Activated CD8-positive, alpha-beta memory T cell treated with anti-CD3 and anti-CD28 coated beads for 1 hour (primary cell): ENCODE measurements at places on chromosomes 6 and 20.

- DNase-seq = no peak
Observed at GRCh38 chr20:38320221-38320620, 16.3 kb downstream of the BPI start.

DNA sequence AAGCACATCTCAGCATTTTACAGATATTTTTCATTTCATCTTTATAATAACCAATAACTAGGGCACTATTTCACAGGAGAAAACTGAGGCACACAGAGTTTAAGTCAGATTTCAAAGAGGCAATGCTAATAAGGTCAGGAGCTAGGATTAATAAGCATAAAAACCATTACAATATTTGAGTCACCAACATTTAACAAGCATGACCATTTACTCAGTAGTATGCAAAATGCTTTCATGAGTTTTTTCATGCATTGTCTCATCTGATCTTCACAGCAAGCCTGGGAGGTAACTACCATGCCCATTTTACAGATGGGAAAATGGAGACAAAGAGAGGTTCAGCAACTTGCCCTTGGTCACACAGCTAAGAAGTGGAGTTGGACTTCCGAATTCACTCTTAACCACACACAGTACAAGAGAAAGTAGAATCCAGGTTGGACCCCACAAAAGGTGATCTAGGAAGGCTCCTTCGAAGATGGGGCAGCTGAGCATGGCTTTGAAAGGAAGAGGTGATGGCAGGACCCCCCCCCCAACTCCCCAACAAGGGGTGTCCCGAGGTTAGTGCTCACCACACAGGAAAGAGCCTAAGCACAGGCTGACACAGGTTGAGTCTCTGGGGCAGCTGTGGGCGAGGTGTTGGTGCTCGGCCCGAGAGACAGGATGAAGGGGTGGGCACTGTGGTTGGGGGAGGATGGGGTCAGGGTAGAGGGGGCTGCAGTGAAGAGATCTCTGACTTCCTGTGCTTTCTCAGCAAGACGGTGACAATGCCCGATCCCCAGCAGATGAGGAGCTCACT lies 108.8 kb downstream of the PREX1 start:
- no peak for DNase-seq

DNA sequence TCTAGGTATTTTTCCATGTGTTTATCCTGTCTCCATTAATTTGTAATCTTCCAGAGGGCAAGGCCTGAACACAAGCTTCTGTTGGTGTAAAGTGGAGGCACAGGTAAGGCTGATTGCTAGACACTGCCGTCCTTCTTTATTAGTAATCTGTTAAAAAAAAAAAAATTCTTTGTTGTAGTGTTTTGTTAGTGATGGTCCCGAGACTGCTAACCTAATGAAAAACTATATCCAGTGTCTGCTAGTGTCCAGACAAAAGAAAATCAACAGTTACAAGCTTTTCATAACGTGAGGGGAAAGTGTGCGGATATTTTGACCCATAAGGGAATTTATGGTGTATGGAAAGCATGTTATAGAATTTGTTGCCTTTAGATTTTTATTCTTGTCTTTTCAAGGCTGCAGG lies 4.2 kb upstream of the HIVEP1 start:
- DNase-seq = no peak

- no peak for DNase-seq
Observed at GRCh38 chr20:34557936-34558319, 590 bp upstream of the MAP1LC3A start.

GRCh38 chr6:84263557-84263956 lies 36.1 kb upstream of the CEP162 start:
- no peak for DNase-seq

DNA sequence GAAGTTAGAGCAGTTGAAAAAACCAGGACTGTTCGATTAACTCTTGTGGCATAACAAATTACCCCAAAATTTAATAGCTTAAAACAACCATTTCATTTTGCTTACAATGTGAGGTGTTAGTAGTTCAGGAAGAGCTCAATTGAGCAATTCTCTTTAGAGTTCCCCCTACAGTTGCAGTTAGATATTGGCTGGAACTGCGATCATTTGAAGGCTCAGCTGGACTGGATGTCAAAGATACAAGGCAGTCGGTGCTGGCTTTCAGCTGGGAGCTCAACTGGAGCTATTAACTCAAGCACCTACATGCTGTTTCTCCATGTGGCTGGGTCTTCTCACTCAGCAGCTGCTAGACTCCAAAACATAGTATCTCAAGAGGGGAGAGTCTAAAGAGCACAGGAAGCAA lies 96.0 kb upstream of the LOC128125822 start:
- DNase-seq = no peak

DNA sequence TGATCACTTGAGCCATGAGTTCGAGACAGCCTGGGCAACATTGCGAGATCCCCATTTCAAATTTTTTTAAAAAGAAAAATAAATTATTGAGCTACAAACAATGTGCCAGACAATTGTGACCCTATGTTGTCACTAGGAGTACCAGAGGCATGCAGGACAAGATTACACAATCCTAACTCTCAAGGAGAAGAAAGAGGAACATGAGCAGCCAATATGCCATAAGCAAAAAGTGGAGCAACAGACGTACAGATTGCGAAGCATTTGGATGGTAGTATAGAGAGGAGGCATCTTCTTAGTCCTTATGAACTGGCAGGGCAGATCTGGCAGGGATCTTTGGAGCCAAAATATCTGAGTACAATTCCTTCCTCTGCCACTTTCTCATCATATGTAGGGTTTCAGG lies 156.4 kb downstream of the OR2B2 start:
- no peak for DNase-seq

DNA sequence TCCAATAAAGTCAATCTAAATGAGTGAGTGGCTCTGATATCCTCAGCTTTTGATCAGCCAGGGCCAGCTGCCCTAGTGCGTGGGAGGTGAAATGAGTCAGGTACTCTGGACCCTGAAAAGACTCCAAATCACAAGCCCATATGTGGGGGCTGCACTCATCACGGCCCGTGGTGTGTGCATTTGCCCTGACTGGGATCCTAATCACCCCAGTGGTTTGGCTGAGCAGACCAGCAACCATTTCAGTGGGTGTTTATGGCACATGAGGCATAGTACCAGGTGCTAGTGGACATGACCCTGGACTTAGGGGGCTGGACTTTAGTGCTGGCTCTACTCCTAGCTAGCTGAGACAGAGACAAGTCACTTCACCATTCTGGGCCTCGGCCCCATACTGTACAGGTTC lies 39.4 kb downstream of the SCML4 start:
- no peak for DNase-seq

DNA sequence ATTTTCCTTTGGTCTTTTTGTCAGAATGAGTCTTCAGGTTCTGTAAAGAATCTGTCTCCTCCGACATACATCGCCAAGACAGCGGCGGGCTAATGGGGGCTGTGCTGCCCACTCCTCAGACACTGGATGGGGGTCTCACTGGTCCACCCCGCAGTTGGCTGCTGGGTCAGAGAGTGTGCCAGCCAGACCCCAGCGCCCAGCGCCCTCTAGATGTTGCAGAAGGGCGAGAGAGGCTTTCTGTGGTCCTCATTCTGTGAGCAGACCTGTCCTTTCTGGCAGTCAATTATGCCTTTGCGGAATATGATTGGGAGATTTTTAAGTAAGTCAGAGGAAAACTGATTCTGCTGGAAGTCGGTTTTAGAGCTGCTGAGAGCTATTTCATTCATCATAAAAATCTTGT lies 7.8 kb upstream of the CCR6 start:
- DNase-seq = no peak

- no peak for DNase-seq
Observed at GRCh38 chr20:62258499-62259293, 20.4 kb downstream of the OSBPL2 start.

GRCh38 chr6:52543729-52544601 lies 32.9 kb downstream of the TRAM2 start:
- no peak for DNase-seq

DNA sequence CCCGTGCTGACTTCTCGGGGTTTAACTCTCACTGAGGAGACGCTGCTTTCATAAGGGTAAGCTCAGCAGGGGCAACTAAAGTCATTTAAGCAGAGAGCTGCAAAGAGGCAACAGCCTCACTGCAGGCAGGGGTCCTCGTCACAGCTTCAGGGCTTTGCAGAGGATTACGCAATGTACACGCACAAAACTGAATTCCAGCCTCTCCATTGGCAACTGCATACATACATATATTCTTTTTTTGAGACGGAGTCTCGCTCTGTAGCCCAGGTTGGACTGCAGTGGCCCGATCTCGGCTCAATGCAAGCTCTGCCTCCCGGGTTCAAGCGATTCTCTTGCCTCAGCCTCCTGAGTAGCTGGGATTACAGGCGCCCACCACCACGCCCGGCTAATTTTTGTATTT lies 2.4 kb downstream of the GMEB2 start:
- no peak for DNase-seq
